ENCODE measurements at places on chromosomes 7 and 10.

DNA sequence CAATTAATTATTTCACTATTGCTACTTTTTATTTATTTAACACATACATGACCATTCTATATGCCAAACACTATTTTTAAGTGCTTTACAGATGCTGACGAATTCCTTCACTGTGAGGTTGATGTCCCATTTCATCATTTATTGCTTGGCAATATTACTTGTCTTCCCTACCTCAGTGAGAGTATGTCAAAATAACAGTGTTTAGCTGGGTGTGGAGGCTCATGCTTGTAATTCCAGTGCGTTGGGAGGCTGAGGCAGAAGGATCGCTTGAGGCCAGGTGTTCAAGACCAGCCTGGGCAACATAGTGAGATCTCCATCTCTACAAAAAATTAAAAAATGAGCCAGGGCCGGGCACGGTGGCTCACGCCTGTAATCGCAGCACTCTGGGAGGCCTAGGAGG, 19.8 kb upstream of the MRC1 start:
- DNase-seq, result no peak

DNA sequence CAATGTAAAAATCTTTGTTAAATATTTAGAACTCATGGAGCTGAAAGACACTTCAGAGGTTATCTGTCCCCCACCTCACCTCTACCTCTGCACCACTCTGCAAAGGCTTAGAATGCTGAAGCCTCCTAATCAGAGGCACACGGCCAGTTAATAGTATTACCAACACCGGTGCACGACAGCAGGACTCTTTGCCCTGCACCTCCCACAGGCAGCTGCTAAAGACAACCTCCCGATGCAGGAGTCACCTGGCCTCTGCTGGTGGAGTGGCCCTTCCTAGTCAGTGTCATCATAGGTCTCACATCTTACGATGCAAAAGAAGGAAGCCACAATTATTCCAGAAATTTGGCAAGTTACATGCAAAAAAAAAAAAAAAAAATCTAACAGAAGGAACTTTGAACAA, 66.6 kb upstream of the MGMT start:
- DNase-seq, result no peak

DNA sequence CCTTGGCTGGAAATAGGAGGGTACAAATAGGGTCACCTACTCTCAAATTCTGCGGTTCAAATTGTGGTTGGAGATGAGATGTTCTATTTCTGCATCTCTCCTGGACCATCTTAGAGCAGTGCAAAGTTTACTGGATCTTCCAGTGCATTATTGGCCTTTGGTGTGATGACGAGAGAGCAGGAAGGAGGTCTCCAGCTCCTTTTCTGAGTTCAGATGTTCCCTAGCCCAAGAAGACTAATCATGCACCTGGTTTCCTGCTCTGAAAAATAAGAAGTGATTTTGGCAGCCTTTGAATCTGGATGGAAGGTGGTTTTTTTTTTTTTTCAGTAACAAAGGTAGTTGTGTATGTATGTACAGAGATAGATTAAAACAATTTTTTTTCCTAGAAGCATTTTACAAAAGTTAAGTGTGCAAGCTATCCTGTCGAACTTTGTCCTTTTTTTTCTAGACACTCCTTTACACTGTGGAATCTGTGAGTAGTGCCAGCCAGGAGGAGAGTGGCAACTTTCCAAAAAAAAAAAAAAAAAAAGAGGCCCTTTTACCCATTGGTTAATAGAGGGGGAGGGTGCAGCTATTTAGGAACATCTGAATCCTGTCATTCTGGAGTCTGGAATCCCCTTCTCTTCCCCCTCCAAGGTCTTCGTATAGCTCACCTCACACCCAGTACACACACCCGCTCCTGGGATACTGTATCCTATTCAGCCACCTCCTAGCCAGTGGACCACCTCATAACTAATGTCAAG, 26.3 kb downstream of the PAPSS2 start:
- no peak for DNase-seq

GRCh38 chr10:36057180-36057579, 415.1 kb upstream of the FZD8 start:
- DNase-seq, result no peak

GRCh38 chr10:108817584-108817983, 1105.7 kb downstream of the XPNPEP1 start:
- no peak for DNase-seq

Measured in SW 1271 (cell line).